NCI-H446 treated with DMSO at 0.1 percent for 48 hours (cell line): ENCODE measurements at places on chromosomes 6 and 20.

- no peak for DNase-seq
Measured at GRCh38 chr20:53306192-53306805, 287.3 kb downstream of the ZNF217 start.

GRCh38 chr20:16212790-16213189 lies 360.5 kb downstream of the KIF16B start:
- no peak for DNase-seq

GRCh38 chr20:2763186-2763585 lies 37.2 kb downstream of the CPXM1 start:
- DNase-seq: no peak

DNA sequence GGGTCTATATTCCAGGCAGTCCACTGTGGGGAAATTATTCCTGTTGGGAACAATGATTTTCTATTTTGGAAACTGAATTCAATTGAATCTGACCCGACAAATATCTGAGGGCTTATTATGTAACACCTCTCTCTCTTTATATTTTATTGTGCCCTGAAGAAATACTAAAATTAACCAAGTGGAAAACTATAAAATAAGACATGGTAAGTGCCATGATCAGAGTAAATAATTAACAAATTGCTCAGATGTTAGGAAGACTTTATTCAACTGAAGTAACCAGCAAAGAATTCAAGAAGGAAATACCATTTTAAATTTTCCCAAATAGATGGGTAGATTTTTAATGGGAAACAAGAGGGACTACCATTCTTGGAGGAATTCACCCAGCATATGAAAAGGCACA lies 632.9 kb downstream of the MAFB start:
- no peak for DNase-seq

GRCh38 chr6:142773859-142774648 lies 170.9 kb downstream of the HIVEP2 start:
- DNase-seq: no peak

GRCh38 chr20:48120120-48120519 lies 334.8 kb upstream of the SULF2 start:
- DNase-seq: no peak

DNA sequence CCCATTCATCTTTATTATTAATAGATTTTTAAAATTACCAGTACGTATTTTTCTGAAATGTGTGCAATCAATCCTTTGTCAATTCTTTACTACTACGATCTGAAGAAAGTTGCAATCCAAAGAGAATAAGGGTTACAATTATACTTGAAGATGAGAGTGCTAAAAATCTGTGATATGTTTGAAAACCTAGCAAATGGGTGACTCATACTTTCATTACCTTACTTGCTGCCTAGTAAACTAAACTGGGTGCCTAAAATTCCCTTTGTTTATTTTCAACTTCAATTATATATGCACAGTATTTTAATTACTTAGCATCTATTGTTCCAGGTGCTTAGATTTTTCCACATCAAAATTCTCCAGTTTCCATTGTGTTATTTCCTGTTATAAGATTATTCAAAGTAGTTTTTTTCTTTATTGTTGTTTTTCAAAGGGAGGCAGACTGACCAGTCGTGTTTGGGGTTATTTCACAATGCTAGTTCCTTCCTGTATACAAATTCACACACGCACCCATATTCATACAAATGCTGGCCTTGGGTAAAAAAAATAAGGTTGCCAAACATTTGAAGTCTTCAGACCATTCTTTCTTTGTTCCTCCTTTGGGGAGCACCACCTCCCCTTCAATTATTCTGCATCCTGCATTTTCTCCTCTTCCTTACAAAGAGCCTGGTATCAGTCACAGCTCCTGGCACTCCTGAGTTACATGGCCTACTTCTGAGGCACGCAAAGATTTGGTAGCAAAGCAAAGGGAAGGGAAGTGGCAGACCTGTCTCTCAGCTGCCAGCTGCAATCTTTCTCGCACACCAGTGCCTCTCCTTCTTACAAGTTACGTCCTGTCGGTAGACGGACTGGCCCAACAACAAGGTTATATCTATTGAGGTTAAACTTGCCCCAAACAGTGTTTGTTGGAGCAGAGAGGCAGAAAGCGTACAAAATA lies 16.2 kb upstream of the FAM135A start:
- no peak for DNase-seq

GRCh38 chr6:158285656-158286021 lies 26.6 kb upstream of the TULP4 start:
- peak; percentile 50 for DNase-seq
